ENCODE measurements at places on chromosomes 6 and 20.

DNA sequence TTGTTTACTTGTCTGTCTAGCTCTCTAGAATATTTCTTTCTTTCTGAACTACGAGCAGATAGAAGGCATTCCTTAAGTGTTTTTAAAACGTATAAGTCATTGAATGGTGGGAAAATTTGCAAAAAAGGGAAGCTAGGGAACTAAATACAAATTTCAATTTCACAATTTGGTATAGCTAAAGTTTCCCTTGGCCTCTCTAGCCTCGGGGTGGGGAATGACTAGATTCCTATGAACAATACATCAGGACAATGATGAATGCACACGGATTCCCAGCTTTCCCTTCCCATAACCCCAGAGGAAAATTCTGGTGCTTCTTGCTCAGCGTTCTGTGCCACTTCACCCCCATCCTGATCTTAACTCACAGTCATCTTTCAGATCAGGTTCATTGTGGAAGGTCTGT, 113.3 kb upstream of the ASF1A start:
- no peak for DNase-seq

DNA sequence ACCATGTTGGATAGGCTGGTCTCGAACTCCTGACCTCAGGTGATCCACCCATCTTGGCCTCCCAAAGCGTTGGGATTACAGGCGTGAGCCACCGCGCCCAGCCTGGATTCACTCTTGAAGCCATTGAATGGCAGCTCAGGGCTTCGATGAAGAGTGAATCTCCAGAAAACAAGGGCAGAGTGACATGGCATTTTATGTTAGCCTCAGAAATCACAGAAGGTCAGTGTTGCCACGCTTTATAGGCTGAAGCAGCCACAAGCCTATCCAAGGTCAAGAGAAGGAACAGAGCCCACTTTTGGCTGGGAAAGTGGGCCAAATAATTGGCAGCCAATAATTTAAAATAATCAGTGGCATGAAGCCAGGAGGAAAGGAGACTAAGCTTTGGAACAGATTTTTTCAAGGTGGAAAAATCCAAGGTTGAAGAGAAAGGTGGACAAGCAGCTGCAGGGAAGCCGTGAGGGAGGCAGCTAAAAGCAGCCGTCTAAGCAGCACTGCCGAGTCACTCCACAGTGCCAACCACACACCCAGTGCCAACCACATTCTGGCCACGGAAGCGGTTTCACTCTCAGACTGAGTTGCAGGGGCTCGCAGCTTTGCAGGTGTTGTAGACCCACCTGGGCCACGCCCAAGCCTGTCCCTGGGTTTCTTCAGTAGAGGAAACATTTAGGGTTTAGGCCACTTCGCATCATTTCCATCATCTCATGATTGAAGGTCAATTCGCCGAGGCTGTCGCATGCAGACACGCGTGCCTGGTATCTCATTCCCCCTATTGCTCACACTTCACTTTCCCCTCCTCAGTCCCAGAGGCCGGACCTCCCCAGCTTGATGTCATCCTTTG, 17.4 kb upstream of the AVP start:
- DNase-seq = no peak

DNA sequence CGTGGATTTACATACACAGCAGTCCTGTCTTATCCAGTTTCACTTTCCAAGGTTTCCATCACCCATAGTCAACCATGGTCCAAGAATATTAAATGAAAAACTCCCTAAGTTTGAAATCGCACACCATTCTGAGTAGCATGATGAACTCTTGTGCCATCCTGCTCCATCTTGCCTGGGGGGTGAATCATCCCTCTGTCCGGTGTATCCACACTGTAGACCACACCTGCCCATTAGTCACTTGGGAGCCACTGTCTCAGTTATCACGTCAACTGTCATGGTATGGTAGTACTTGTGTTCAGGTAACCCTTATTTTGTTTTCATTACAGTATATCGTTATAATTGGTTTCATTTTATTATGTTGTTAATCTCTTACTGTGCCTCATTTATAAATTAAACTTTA, 38.5 kb downstream of the PTGIS start:
- DNase-seq = no peak

DNA sequence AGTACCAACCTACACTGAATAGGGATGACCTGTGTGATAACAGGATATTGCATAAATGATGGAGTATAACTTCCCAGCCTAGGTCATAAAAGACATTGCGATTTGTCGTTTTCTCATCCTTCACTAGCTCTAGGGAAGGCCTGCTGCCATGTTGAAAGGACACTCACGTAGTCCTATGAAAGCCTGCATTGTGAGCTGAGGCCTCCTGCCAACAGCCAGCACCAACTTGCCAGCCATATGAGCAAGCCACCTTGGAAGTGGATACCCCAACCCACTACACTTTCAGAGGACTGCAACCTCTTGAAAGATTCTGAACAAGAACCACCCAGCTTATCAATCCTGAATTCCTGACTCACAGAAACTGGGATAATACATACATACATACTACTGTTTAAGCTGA, 3.5 kb upstream of the PANK2 start:
- no peak for DNase-seq

- DNase-seq = peak; percentile 90
Observed at GRCh38 chr6:2634139-2634964, 116.4 kb downstream of the MYLK4 start.

- no peak for DNase-seq
Observed at GRCh38 chr6:52230685-52231084, 13.6 kb downstream of the IL17F start.

- DNase-seq = no peak
Observed at GRCh38 chr20:57439432-57439831, 48.2 kb downstream of the RBM38 start.

GRCh38 chr6:116015983-116016382, 44.7 kb downstream of the FRK start:
- no peak for DNase-seq

- no peak for DNase-seq
Observed at GRCh38 chr20:45041464-45042337, 59.2 kb downstream of the KCNS1 start.

GRCh38 chr20:46364670-46365486, 41.5 kb downstream of the ELMO2 start:
- DNase-seq = no peak

GRCh38 chr20:35732644-35732982, 9.4 kb downstream of the RBM39 start:
- no peak for DNase-seq

DNA sequence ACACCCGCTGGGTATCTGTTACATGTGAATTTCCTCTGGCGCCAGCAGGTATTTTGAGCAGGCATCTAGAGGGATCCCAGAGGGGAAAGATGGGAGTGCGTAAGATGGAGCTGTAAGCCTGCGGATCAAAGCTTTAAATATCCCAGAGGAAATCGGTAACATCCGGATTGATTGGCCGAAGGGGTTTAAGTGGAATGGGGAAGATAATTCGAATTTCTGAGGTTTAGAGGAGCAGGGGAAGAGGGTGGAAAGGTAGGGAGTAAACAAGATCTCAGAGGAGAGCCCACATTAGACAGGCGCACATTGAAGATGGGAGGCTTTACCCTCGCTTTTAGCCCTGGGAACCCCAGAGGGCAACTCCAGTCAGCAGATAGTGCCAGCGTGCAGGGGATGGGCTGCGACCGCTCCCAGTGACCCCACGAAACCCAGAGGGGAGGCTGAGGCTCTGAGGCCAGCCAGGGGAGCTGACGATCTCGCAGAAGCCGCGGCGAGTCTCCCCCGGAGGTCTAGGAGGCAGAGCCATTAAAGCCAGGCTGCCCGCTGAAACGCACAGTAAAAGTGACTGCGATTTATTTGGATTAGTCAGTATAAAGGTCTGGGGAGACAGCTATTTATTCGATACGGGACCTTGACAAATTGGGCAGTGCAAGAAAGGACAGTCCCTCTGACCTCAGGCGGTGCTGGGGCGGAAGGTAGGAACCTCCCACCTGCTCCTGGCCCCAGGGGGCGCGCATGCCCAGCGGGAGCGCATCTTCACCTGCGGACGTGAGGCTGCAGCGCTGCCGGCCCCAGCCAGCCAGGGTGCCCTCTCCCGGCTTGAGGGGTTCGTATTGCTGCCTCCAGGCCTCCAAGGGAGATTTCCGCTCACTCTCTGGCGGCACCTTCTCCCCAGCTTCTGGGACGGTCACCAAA, 34.3 kb upstream of the TCF21 start:
- no peak for DNase-seq

- no peak for DNase-seq
Observed at GRCh38 chr20:62603907-62604785, 38.2 kb upstream of the SLCO4A1 start.

- no peak for DNase-seq
Observed at GRCh38 chr6:118377711-118378414, 170.2 kb upstream of the PLN start.

- DNase-seq = no peak
Observed at GRCh38 chr6:162615016-162615705, 112.4 kb downstream of the PRKN start.

DNA sequence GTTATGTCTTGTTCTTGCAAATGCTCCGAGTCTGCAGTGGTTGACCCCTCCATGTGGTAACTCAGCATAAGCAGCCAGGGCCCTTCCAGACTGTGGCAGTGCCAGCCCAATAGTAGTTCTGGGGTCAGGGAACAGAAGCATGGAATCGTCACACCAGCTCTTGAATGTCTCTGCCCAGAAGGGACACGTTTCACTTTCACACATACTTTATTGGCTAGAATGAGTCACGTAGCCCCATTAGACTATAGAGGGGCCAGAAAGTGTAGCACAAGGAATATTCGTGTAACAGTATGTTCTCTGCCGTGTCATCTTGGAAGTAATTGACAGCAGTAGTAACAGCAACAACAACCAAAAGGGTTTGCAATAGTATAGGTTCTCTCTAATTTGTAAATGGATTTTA, 254.7 kb downstream of the FARS2 start:
- DNase-seq = no peak

- DNase-seq = no peak
Observed at GRCh38 chr6:116405138-116405537, 34.4 kb downstream of the DSE start.

GRCh38 chr6:47169785-47170616, 127.9 kb upstream of the ADGRF1 start:
- no peak for DNase-seq

DNA sequence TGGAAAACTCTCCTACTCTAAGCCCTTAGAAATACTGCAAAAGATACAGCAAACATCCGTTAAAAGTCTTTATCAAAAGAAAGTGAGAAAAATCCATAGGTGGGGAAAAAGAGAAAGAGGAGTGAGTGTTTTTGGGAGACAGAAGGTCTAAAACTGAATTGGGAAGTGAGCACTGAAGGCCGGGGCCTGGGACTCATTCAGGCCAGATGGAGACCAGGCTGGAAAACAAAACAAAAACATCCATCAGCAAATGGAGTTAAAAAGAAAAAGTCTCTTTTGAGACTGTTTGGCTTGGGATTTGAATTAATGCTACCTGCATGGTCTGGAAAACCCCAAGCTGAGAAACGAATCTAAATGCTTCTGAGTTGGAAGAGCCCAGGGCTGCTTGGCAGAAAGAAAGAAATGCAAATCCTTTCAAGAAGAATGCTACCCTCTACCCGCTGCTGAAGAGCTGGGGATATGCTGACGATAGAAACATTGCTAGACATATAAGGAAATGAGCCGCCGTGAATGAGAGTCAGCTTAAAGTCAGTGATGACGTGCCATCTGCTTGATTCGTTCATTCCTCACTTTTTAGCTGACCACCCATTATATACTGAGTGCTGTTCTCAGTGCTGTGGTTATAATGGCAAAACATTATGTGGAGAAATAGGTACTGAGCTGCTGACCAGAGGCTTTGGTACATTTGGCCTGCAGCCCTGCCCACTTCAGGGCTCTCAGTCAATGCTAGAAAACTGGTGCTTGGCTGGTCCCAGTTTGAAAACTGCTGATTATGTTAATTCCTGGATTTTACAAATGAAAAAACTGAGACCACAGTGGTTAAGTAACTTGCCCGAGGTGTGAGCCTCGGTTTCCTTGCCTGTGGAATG, 28.0 kb upstream of the TULP4 start:
- no peak for DNase-seq

DNA sequence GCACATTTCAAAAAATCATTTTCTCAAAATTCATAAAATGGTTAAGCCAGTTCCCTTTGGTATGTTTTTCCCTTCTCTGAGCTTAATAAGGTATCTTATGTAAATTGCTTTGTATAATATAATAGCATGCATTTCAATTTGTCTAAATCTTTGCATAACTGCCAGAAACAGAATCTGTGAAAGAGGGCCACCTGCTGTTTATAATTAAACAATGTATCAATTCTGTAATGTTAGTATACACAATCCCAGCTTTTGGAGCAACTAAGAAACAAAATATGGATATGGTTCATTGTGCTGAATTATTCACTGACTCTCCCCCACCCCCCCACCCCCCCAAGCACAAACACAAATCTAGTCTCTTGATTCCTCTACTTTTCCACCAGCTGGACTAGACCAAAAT, 54.8 kb downstream of the GPX5 start:
- DNase-seq = no peak

- no peak for DNase-seq
Observed at GRCh38 chr6:135195522-135195921, 14.4 kb downstream of the MYB start.

GRCh38 chr20:58138395-58138794, 90.1 kb downstream of the ANKRD60 start:
- peak; percentile 61 for DNase-seq

DNA sequence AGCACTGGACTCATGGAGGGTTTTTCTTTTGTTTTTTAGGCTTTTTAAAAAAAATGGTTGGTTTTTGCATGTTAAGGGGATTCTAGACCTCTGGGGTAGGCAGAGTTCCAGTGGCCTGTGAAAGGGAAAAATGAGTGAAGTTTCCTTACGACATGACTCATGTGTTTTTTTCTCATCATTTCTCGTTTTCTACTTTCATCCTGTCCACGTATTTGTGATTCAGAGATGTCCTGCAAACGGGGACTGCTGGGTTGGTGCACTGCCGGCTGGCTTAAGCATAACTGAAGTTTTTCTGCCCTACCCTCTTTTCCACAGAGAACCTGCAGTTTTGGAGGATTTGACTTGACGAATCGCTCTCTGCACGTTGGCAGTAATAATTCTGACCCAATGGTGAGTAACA, 182.3 kb downstream of the SASH1 start:
- DNase-seq = peak; percentile 78

GRCh38 chr20:46056970-46057855, 28.2 kb downstream of the SLC12A5 start:
- peak; percentile 68 for DNase-seq

DNA sequence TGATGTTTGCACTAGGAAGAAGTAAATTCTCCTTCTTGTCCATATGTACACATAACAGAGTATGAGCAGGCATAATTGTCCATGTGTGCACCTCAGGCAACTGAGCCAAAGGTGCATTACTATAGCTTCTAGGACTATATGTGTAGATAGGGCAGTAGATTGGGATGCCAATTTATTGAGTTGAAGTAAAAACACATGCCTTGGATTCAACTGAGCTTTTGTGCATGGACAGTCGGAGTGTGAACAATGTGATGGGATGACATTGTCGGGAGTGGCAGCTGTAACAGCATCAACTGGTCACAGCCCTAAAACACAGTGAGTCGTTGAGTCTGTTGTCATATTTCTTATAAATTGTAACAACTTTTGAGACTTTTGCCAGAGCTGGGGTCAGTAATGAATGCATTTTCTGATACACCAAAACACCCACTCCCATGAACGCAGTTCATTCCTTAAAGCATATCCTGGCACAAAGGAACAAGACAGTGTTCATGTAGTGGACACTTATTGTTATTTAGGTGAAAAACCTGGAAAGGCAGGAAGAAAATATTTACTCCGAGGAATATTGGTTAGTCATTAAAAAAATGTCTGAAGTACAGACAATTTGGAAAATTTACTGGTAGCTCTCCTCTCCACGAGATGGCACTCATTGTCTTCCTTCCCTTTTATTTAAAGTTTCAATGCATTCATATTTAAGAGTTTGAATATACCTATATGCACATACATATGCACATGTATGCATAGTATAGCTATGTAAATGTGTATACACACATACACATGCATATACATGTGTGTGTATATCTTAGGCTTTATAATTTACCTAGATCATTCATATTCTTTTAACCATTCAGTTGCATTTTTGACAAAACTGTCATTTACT, 302.0 kb upstream of the STXBP5 start:
- DNase-seq = no peak

All from coronary artery (tissue), 2 donors.